RPMI8226 (cell line): ENCODE measurements at places on chromosomes 7 and 10.
A peak's percentile ranks its signal among the peaks of the same experiment; 100 is the strongest.

DNA sequence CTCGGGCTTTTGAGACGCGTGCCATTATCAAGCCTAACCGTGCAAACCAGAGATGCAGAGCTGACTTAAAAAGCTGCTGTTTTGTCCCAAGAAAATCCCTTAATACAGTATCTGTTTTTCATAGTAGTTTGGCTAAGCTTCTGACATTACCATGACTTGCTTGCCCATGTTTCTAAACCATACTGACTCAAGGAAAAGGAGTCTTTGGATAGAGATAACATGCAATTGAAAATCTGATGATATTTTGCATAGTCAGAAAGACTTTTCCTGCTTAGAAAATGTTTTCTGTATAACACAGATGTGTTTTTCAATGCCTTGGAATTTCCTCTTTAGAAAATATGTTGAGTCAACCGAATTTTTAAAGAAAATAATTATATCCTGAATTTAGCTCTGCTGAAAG lies 21.5 kb upstream of the AKR1E2 start:
- DNase-seq: no peak

DNA sequence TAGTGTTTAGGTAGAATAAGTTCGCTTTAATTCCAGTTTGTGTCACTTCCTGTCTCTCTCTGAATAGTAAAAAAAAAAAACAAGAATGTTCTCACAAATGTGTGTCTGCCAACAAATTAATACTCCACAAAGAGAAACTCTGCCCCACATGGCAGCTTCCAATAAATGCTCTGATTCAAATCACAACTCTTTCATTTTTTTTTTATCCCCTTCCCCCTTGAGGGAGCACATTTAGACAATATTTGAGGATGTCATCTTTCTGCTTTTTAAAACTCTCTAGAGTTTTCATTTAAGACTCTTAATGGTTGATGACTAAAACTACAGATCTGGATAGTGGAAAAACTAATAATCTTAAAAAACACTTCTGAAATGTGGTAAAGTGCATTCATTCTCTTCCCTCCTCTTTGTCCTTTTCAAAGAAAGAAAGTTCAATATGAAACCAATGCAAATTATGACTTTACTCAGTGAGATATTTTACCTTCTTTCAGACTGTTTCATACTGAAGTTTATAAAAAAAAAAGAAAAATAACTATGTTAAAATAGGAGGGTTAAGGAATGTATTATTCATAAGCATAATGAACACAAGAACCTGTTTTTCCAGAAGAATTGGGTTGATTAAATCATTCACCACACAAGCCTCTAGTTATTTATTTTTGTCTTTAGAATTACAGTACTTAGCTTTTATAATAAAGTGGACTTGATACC lies 42.3 kb downstream of the ARID5B start:
- no peak for DNase-seq

DNA sequence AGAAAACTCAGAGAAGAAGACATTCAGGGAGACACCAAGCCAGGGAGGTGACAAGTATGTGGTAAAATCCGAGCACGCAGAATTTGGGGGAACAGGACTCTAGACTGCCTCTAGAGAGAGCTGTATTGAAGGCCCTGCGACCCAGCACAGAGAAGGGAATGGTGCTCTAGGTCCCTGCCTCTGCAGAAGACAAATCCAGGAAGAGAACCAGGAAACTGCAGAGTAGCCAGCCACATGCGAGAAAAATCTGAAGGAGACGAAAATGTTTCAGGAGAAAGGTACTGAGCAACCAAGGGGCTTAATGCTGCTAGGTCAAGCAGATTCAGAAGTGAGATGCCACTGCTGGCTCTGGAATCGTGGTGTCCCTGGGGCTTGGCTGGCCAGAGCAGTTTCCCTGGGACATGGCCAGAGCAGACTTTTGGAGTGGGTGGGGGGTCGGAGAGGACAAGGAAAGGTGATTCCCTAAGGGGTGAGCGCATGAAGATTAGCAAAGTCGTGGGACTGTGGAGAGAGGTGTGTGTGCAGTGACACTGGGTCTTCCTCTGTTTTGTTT lies 158.0 kb upstream of the KLF6 start:
- no peak for DNase-seq

GRCh38 chr10:90161-90560 lies 41.1 kb upstream of the TUBB8 start:
- no peak for DNase-seq

DNA sequence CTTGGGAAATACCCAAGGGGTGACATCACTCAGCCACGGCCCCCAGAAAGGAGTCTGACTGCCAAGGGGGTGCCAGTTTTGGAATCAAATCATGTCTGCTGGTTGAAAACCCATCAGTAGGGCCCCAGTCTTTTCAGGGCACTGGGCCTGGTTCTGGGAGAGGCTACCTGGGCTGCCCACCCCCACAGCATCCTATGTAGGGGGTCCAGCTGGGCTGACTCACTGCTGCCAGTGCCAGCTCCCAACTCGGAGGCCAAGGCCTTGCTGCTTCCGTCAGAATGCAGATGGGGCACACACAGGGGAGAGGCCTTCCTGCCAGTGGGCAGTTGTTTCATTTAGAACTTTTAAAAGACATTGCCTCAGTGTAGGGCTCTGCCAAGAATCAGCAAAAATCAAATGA lies 39.5 kb upstream of the DMBT1 start:
- no peak for DNase-seq

GRCh38 chr10:19629567-19629966 lies 186.7 kb upstream of the PLXDC2 start:
- DNase-seq: peak; percentile 3

GRCh38 chr7:46581268-46581667 lies 660.2 kb upstream of the IGFBP3 start:
- DNase-seq: no peak
